Esophagus mucosa (tissue), 1 donor: ENCODE measurements at places on chromosomes 5 and 9. TPM values are rescaled to one million over a fixed set of nuclear protein-coding genes. Genes with fewer than 3 reads are reported as not detected.

GADD45G gene
- total RNA-seq = 1.6 TPM

SKIC3 gene
- total RNA-seq = 43.2 TPM

GRCh38 chr5:74641735-74642542 is 1.4 kb upstream of the ENC1 start:
- peak; percentile 23 for ATAC-seq

DNA sequence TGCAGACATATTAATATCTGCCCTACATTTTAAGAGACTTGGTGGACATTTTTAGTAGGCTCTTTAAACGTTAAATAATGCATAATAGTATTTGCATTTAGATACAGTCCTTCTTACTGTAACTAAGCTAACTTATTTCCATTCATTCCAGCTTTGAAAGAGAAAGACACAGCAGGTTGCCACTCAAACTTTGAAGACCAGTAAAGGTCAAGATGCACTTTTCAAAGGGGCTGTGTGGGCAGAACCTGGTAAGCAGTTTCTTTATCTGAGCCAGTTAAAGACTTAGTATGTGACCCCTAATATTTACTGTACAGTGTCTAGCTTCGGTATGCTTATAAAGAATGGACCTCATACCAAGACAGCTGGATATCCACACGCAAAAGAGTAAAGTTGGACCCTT is 20.8 kb downstream of the PLGRKT start:
- ATAC-seq = no peak

DNA sequence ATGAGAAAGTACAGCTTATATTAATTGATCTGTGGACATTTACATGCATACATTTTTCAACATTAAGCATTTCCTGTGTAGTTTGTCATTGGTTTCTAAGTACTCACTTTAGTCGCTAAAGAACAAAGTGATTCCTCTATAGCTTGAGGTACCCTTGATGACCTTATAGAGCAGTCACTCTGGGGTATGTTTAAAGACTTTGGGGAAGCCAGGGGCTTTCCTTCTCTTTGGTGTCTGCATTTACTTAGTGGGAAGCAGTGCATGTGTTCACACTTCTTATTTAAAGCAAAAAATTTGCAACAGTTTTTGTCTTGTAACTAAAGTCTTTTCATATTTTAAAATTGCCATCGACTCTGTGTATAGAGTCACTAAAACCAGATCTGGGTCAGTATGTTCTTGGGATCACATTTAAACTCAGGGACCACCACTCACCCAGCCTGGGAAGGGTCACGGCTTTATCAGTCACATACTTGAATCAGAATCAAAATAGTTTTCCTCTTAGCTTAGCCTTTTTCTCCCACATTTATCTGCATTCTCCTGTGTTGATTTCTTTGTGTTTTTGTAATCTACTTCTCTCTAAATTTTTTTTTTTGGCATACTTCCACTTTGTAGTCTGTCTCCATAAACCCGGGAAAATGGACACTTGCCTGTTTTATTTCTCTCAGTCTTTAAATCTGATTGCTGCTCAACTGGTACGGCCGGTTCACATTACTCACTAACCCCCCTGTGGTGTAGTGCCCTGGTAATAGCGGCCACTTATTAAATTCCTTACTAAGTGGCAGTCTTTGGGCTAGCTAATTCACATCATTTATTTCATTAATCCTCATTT is 143.9 kb upstream of the FBN2 start:
- ATAC-seq = peak; percentile 71
